ENCODE measurements at places on chromosomes 6 and 20.

DNA sequence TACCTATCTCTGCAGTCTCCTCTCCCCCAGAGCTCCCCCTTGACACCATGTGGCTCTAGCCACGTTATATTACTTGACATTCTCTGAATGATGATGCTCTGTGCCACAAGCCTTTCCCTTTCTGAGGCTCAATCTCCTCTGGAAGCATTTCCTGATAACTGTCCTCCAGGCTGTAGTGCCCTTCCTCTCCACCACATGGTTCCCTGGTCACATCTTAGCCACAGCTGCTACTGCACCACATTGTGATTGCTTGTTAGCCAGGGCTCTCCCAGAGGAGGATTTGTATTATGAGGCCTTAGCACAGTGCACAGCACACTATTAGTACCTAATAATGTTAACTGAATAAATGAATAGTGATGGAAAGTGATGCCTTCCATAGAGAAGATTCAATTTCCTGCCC lies 63.9 kb upstream of the RCAN2 start:
- no peak for DNase-seq

DNA sequence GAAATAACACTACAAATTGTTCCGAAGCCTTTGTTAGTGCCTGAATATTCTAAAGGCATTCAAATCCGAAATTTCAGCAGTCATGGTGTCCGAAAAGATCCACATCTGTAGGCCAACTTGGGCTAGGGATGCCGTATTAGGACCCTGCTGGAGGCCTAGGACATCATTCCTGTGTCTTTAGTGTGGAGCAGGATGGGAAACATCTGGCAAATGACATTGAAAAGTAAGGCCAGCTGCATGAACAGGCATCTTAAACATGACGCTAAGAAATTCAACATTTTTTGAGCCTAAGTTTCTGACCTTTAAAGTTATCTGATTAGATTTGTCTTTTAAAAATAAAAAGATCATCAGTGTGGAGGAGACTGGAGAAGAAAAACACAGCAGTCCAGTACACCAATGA lies 91.3 kb downstream of the MYLK4 start:
- no peak for DNase-seq

GRCh38 chr6:170292111-170292406 lies 1.2 kb upstream of the DLL1 start:
- no peak for DNase-seq

GRCh38 chr6:157571269-157571668 lies 190.3 kb downstream of the ZDHHC14 start:
- no peak for DNase-seq

- no peak for DNase-seq
These were observed 31.7 kb downstream of the SLC35A1 start for GRCh38 chr6:87504441-87504840.

DNA sequence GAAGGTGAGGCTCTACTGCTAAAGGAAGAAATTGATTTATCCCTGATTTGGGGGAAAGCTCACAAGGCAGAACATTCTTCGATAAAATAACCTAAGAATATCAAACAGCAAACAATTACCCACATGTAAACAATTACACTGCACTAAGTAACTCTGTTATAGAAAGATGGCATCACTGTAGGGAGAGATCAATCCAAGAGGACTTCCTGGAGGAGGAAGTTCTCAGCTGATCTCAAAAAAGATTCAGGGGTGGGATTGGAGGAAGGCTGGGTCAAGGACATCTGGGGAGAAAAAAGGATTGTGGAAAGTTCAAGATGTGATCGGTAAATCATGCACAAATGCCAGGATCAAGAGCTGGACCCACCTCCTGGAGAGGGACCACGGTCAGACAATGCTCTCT lies 361.0 kb upstream of the SULF2 start:
- no peak for DNase-seq

DNA sequence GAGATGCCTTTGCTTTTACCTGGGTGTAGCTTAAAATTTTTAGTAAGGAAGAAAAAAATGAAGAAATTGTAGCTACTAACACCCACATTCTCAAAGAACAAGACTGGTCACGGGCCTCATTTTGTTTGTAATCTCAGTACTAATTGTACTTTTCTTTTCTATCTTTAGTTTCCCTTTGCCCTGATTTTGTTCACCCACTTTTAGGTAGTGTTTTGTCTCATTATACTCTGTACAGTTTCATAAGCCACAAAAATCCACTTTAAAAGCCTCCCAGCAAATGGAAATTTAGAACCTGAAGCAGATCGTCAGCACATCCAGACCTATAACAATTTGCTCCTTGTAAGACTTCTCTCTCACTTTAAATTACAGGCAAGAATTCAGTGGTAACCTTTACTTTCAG lies 43.3 kb downstream of the TP53INP2 start:
- DNase-seq = no peak

GRCh38 chr6:89067796-89068195 lies 12.8 kb upstream of the PNRC1 start:
- DNase-seq = no peak

DNA sequence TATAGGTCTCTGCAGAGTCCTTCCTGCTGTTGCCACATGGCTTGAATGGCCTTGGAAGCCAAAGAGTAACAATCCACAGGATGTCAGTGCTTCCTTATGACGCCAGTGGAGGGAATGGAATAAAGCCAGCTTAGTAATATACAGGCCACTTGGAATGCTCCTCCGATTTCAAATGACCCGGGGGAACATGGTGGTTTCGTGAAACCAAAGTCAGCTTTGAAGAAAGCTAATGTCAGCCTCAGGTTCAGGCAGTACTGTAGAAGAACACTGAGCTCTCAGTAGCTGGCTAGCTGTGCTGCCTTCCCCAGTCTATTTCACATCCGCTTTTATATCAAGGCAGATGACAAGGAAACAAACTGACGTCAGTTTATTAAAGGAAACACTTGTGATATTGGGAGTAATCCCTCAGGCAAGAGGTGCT lies 189.1 kb downstream of the DTNBP1 start:
- peak; percentile 42 for DNase-seq

DNA sequence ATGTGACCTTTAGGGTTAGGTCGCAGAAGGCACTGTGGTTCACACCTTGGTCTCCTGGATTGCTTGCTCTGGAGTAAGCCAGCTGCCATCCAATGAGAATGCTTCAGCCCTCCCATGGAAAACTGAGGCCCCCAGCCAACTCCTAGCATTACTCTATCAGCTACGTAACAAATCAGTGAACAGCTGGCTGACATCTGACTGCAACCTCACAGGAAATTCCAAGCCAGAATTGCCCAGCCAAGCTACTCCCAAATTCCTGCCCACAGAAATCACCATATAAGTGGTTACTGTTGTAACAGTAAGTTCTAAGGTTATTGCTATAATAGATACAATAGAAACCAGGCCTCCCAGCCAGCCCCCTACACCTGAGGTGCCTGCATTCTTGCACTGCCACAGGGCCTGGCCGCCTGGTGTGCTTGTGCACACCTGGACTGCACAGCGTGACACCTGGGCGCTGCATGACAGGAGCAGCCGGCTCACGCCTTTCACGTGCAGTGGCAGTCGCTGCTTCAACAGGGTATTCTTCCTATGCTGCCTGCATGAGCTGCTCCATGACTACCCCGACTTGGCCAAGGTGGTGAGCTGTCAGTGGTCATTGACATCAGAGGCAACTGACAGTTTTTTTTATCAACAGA lies 429.7 kb upstream of the RUNX2 start:
- no peak for DNase-seq

- DNase-seq = no peak
These were observed 61.0 kb upstream of the CDH4 start for GRCh38 chr20:61191096-61191495.

GRCh38 chr20:43983359-43983758 lies 68.7 kb downstream of the TOX2 start:
- no peak for DNase-seq

GRCh38 chr6:88725111-88725975 lies 238.1 kb downstream of the RNGTT start:
- peak; percentile 31 for DNase-seq

DNA sequence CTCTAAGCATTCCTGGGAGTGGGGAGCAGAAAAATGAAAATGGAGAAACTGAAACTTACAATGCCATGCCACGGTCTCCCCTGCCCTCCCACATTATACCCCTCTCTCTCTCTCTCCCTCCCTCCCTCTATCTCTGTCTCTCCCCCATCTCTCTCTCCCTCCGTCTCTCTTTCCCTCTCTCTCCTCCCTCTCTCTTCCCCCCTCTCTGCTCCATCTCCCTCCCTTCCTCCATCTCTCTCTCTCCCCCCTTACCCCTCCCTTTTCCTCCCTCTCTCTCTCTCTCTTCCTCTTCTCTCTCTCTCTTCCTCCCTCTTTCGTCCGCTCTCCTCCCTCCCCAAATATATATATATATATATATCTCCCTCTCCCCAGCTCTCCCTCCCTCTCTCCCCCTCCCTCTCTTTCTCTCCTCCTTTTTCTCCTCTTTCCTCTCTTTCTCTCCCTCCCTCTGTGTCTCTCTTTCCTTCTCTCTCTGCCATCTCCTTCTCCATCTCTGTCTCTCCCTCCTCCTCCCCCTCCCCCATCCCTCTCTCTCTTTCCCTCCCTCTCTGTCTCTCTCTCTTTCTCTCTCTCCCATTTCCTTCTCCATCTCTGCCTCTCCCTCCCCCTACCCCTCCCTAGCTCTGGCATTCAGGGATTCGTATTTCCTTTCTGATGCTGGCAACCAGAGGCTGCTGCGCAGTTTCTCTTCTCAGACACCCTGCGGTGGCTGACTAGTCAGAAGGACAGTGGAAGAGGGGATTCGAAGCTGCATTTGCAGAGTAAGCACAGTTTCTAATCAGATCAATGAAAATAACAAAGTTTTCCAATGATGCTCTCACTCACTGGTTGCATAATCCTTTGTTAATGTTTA lies 13.9 kb upstream of the VAPB start:
- peak; percentile 63 for DNase-seq

DNA sequence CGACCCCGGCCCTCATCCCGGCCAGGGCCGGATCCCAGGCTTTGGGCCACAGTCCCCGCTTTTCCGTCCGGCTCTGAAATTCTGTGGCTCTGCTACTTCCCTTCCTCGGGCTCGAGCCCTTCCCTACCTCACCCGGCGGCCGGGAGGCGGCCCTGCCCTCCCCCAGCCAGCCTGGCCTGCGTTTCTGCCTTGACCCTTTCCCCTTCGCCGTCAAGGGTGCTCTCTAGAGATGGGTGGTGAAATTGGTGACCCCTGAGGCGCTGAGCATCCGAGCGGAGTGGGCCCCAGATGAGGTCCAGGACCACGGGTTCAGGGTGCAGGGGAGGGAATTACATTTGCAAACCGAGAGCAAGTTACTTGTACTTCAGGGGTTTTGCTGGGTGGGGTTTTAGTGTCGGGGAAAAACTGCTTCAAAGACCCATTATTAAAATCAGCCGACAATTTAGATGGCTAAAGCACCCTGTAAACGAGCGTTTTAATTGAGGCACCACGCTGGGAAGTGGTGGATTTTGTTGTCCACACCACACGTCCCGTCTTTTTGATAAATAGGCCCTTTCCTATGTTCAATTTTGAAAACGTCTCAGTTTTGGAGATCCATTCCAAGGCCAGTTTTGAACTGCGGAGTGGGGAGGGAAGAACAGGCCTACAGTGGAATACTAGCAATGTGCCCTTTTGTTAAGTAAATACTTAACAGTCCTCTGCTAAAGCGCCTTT lies 9.9 kb downstream of the TFAP2A start:
- no peak for DNase-seq

DNA sequence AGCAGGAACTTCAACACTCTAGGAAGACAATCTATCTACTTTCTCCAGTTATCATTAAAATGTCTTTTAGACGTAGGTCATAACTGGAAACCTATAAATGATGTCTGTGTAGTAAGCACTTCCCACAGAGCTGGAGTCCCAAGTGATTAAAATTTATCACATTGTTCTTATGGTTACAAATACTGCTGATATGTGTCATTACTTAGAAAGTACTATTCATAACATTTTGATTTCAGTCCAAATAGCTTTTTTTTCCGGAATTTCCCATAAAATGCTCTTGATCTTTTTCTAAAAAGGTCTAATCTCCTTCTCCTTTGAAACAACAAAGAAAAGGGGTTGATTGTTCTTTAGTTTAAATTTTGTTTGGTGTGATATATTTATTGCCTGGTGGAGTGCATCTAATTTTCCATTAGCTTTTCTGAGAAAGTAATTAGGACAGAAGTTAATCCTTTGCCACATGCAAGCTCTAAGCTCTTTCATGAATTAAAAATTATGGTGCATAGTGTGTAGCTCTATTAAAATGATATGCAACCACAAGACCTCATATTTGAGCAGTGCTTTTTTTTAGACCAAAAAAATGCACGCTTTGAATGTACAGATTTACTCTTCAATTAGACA lies 132.7 kb upstream of the TCF21 start:
- DNase-seq = no peak

GRCh38 chr6:162468326-162468725 lies 259.2 kb downstream of the PRKN start:
- DNase-seq = peak; percentile 57

DNA sequence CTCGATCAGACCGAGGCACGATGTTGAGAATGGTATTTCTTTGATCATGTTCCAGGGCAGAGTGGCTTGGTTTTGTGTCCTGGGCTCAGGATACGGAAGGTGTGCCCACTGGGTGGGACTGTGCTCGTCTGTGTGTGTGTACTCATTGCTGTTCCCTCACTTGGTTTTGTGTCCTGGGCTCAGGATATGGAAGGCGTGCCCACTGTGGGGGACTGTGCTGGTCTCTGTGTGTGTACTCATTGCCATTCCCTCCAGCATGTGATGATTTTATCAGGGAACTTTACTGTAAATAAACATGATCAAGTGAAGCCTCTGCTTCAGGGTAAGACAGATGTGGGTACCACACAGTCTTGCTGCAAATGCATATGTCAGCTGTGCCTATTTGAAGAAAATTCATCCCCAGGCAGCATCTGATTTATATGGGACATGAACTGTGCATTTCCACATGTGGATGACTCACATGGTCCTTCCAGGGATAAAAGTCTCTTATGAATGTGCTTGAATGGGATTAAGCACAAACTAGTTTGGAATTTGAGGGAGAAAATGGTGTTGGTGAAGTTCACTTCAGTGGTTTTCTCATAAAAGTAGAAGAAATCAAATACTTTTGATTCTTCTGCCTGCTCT lies 274.3 kb downstream of the QKI start:
- no peak for DNase-seq

DNA sequence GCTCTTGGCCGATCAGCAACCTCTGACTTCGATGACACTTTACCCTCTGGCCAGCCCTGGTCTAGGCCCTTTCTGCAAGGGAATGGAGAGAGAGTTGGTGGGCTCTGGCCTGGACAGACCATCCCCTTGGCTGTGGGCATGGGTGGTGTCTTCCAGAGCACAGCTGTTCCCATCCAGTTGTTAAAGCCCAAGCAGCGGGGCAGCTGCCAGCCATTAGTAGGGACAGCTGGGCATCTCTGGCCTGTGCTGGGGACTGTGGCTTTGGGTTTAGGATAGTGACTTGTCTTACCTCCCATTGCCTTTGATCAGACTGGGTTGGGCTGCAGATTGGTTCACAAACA lies 2.8 kb downstream of the CDC25B start:
- DNase-seq = peak; percentile 76

DNA sequence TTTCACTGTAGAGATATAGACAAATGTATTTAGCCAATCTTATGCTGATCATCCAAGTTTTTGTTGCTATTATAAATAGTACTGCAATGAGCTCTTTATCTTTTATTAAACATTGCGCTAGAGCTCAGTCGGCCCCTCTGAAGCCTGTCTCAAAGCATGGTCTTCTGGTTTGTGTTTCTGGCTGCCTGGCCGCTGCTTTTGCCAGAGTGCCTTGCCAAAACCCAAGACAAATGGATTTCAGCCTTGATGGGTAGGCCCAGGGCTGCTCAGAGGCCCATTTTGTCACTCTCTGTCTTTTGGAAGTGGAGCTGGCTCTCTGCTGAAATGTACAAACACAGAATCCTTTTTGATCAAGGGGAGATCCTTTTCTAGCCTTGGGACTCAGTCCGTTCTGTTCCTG lies 102.9 kb upstream of the KCNG1 start:
- DNase-seq = no peak
